ENCODE measurements at places on chromosomes 3 and 15. TPM values are rescaled to one million over a fixed set of nuclear protein-coding genes. Genes with fewer than 3 reads are reported as not detected.

CEP97 gene
- 21.0 TPM for total RNA-seq

SLC28A2 gene
- total RNA-seq = 1.5 TPM

DAZL gene
- 0.09 TPM for total RNA-seq

VGLL3 gene
- total RNA-seq = 49.2 TPM

NRG4 gene
- 4.1 TPM for total RNA-seq

CACNA2D2 gene
- 35.8 TPM for total RNA-seq

GRCh38 chr3:60048447-60048848, 998.6 kb upstream of the CFAP20DC start:
- H3K27me3 ChIP-seq = no peaks in the 10 kb centered on the region
- H3K4me3 ChIP-seq = no peak overlapping the region
- no peak overlapping the region for H3K27ac ChIP-seq
- DNase-seq = no peak
- no peaks in the 10 kb centered on the region for H3K36me3 ChIP-seq

- peaks cover 13% of the 10 kb centered on the region for H3K4me1 ChIP-seq
- DNase-seq = no peak
- no peak overlapping the region for H3K27ac ChIP-seq
- H3K36me3 ChIP-seq = no peaks in the 10 kb centered on the region
- no peaks in the 10 kb centered on the region for H3K27me3 ChIP-seq
- H3K4me3 ChIP-seq = no peak overlapping the region
Measured at GRCh38 chr3:113161661-113162060, 49.7 kb upstream of the BOC start.

- no peak overlapping the region for H3K4me3 ChIP-seq
- DNase-seq = peak; percentile 89
- peaks cover 11% of the 10 kb centered on the region for H3K4me1 ChIP-seq
- no peaks in the 10 kb centered on the region for H3K36me3 ChIP-seq
Measured at GRCh38 chr3:117133066-117133465, 423.5 kb downstream of the TUSC7 start.

DNA sequence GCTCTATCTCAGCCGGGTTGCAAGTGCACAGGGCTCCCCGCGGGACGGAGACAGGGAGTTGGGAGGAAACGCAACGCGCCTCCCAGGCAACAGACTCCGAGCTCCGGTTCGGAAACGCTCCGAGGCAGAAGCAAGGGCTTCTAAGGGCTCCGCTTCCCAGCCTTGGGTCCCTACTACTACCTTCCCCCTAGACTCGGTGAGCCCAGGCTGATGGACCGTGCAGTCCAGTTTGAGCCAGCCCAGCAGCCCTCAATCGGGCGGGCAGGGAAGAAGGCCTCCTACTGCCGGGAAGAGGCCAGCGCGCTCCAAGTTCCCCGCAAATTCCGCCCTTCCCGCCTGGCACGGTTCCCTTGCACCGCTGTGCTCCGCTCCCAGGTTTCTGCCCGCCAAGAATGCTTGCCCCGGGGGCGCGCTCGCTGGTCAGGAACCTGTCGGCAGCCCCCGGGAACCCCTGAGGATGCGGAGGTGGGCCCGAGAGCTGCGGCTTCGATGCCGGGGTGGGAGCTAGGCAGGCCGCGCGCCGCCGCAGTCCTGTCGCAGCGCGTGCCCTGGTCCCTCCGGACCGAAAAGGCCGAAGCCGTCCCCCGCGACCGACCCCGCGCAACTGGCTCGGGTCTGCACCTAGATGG, 728 bp downstream of the TRANK1 start:
- peak overlapping the region; percentile 56 for H3K27ac ChIP-seq
- no peaks in the 10 kb centered on the region for H3K36me3 ChIP-seq
- H3K4me1 ChIP-seq = no peaks in the 10 kb centered on the region
- no peaks in the 10 kb centered on the region for H3K27me3 ChIP-seq

DNA sequence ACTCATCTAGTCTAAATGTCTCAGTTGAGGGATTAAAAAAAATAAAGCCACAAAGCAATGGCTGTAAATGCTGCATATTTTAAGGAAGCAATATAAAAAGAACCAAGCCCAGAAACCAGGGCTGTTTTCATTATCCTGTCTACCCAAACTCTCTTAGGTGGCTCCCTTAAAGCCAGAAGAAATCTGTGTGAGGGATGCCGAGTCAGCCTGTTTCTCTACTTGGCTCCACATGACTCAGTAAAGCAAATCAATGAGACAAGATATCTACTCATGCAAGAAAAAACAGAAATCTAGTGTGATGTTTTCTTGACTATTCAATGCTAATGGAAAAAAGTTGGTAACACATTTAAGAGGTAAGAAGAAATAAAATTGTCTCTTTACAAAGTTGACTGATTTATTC, 296.2 kb downstream of the ZBTB20 start:
- no peak overlapping the region for H3K4me3 ChIP-seq
- H3K36me3 ChIP-seq = no peaks in the 10 kb centered on the region
- H3K27me3 ChIP-seq = no peaks in the 10 kb centered on the region
- no peak overlapping the region for H3K27ac ChIP-seq
- DNase-seq = no peak

- H3K27ac ChIP-seq = no peak overlapping the region
- no peak for DNase-seq
- no peaks in the 10 kb centered on the region for H3K27me3 ChIP-seq
Measured at GRCh38 chr15:77044228-77045042, 26.5 kb downstream of the TSPAN3 start.

- H3K36me3 ChIP-seq = peaks cover 22% of the 10 kb centered on the region
- H3K4me3 ChIP-seq = no peak overlapping the region
- no peaks in the 10 kb centered on the region for H3K27me3 ChIP-seq
Measured at GRCh38 chr3:25594007-25594502, 70.7 kb downstream of the TOP2B start.

- peaks cover 7% of the 10 kb centered on the region for H3K4me1 ChIP-seq
- H3K27ac ChIP-seq = peak overlapping the region; percentile 66
- H3K36me3 ChIP-seq = peaks cover 4% of the 10 kb centered on the region
- H3K27me3 ChIP-seq = no peaks in the 10 kb centered on the region
- no peak overlapping the region for H3K4me3 ChIP-seq
Measured at GRCh38 chr3:119500901-119501300, 2.6 kb downstream of the TIMMDC1 start.

DNA sequence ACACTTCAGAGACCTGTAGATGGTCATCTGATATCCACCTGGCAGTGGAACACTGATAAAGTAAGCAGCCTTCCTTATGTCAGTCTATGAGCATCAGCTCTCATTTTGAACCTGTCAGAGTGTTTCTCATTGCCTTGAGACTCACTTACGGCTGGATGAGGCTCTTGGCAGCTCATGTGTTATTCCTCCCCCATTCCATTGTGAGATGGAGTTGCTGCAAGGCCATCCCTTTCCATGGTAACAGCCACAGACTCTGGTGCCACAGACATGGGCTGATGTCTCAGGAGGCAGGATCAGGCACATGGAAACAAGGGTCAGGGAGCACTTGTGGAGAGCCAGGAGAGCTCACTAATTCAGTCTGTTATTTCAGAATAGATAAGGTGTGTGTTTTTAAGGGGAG, 11.9 kb downstream of the KCNAB1 start:
- DNase-seq = no peak
- no peak overlapping the region for H3K4me3 ChIP-seq
- H3K36me3 ChIP-seq = no peaks in the 10 kb centered on the region
- no peak overlapping the region for H3K27ac ChIP-seq

Measured in lung (tissue), 17 donors.